ENCODE measurements at places on chromosomes 13 and 19.

- no peak for DNase-seq
Observed at GRCh38 chr13:25920277-25920676, 131.5 kb downstream of the SHISA2 start.

DNA sequence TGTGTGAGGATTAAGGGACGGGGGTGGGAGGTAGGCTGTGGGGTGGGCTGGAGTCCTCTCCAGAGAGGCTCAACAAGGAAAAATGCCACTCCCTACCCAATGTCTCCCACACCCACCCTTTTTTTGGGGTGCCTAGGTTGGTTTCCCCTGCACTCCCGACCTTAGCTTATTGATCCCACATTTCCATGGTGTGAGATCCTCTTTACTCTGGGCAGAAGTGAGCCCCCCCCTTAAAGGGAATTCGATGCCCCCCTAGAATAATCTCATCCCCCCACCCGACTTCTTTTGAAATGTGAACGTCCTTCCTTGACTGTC lies 5.5 kb downstream of the FOSB start:
- DNase-seq: no peak

DNA sequence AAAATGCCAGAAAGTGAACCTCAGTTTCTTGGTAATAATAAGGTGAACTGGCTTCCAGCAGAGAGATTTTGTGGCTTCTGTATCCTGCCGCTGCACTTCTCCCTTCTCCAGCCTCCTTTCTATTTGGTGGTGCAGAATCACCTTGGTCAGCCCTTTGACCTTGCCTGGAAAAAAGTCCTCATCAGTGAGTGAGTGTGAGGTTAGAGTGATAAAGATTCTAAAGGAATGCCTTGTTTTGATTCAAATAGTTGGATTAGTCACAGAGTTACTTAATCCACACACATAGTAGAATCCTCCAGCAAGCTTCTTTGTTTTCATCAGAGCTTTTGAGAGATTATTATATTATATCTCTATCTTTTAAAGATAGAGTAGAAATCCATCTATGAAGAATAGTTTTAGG lies 140.9 kb downstream of the KCNRG start:
- no peak for DNase-seq

DNA sequence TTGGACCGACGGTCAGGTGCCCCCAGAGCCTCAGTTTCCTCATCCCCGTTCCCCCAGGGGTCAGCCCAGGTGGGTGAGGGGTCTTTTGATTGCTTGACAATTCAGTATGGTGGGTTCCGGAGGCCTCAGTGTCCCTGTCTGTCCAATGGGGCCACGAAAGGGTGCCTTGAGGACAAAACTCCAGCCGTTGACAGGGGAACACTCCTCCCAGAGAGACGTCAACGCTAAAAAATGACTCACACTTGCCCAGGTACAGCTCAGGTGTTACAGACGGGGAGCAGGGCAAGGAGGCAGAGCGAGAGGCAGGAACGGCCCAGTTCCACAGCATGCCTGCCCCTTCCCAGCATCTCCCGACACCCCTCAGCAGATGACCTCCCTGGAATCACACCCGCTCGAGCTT lies 1.8 kb downstream of the TNFAIP8L1 start:
- no peak for DNase-seq

DNA sequence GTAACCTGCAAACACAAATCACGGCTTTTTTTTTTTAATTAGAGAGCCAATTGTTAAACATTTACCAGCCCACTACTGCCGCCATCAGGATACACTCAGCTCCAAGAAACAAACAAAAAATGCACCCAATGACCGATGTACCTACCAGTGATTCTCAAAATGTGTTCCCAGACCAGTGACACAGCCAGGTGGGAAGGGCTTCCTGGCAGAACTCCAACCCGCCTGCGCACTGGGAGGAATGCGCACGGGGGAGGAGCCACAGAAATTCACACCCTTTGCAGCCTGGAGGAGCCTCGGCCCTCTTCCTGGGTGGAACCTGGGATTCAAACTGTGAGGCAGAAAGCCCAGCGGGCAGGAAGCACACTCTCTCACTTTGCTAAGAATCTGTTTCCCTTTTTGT lies 255.9 kb downstream of the TBC1D4 start:
- no peak for DNase-seq

DNA sequence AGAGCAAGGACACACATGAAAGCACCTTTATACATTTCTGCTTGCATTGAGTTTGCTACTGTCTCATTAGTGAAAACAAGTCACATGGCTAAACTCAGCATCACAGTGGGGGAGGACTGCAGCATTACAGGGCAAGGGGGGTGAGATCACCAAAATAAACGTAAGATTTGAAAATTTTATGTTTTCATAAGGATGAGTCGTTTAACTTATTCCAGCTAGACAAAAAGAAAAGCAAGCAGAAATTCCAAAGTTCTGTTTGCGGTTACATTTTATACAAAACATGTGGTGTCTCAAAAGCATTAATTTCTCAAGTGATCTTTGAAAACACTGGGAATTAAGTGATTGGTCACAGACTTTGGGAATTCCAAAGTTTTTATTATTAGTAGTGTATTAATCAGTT lies 261.4 kb upstream of the RXFP2 start:
- DNase-seq: no peak

DNA sequence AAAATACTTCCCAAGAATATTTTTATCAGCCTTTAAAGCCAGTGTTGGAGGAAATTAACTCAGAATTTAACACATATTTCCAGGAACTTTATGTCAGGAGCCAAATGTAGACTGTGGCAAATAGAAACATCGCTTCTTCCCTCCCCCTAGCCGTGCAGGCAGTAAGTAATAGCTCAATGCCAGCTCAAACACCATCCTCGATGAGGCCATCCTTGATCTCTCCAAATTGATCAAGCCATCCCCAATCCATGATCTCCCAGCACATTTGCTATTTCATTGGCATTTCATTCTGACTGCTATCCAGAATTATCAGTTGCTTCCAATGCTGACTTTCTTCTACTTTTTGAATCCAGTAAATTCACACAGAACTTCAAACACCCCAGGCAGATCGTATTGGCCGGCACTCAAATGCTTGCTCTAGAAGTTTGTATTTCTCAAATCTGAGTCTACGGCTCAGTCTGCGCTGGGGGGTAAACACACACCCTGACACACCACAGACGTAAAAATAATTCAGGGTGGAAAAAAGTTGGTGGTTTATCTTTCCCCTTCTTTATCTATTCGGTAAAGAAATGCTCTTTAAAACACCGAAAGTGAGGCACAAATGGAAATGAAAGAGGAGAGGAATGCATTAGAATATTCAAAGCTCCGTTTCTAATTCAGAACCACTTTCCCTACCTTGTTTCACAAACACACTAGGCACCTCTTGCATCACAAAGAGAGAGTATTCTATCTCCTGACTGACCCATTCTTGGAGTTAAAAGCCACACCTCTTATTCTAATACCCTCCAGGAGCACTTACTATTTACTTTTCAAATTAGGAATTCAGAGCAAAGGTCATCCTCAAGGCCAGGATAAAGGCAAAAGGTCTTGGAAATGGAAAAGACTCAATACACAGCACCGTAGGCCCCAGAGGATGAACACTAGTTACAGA lies 991 bp downstream of the OBI1 start:
- DNase-seq: no peak

- DNase-seq: no peak
Observed at GRCh38 chr19:32020538-32020937, 324.9 kb upstream of the ZNF507 start.

GRCh38 chr19:1235625-1236538 lies 1.9 kb downstream of the CBARP start:
- DNase-seq: no peak

- no peak for DNase-seq
Observed at GRCh38 chr19:53131085-53131590, 1.6 kb downstream of the ZNF415 start.

DNA sequence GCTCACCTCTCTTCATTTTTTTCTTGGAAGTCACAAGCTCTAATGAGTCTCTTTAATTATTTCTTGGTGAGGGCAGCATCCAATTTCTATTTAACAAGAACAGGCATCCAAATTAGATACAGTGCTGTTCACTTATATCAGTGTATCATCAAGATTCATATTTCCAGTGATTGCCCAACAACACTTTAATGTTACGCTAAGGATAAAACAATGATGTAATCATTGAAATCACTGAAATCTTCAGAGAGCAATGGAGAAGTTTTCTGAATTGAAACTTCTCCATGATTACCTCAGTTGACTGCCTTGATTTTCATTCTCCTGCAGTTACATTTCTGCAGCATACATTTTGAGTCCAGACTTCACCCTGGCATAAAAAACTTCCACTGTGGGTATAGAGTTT lies 17.1 kb upstream of the LRCH1 start:
- no peak for DNase-seq

DNA sequence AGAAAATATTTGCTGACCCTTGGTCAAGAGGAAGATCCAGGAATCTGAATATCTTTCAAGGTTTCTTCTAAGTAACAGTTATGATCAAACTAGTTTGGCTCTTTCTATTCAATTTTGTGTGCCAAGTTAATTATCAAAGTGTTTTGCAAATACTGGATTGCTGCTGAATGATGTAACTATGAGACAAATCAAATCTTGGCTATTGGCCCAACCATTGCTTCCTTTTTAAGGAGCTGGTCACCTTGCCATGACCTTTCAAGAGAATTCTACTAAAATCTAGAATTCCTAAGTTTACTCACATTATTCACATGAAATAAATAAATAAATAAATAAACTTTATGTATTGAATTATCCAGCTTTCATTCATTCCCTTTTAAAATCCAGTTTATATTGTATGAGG lies 371.8 kb downstream of the SLITRK6 start:
- no peak for DNase-seq

DNA sequence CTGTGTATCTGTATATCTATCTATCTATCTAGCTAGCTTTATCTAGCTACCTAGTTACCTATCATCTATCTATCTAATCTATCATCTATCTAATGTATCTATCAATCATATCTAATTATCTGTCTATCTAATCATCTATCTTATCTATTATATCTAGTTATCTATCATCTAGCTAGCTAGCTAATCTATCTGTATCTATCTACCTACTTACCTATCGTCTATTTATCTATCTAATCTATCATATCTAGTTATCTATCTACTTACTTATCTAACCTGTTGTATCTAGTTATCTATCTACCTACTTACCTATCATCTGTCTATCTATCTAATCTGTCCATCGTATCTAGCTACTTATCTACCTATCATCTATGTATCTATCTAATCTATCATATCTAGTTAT lies 17.9 kb downstream of the VSTM1 start:
- no peak for DNase-seq

- DNase-seq: no peak
Observed at GRCh38 chr19:4288091-4288777, 9.2 kb downstream of the SHD start.

DNA sequence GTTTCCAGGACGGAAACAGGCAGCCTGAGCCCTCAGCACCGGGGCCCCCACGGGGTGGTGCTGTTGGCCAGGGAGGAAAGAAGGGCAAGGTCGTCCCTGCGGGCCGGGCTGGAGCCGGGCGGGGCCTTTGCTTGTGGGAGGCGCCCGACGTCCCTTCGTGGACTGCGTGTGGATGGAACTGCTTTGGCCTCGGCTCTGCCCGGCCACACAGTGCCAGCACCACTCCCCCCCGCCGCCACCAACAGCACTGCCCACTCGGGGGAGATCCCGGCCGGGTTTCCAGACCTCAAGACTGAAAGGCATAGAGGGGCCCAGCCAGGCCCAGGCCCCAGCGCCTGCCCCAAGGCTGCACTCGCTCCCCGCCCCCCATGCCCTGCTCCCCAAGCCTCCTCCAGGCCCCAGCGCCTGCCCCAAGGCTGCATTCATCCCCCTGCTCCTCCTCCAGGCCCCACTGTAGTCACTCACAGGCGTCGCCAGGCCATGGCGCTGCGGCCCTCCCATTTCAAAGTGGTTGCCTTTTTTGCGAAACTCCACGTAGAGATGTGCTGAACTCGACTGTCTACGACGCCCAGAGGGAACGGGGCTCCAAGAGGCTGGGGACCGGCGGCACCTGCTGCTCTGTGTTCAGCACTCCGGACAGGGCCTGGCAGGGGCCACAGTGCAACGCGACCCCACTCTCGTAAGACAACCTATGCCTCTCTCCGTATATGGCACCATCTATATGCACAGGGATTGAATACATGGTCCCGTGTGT lies 22.5 kb downstream of the C13orf46 start:
- peak; percentile 54 for DNase-seq

DNA sequence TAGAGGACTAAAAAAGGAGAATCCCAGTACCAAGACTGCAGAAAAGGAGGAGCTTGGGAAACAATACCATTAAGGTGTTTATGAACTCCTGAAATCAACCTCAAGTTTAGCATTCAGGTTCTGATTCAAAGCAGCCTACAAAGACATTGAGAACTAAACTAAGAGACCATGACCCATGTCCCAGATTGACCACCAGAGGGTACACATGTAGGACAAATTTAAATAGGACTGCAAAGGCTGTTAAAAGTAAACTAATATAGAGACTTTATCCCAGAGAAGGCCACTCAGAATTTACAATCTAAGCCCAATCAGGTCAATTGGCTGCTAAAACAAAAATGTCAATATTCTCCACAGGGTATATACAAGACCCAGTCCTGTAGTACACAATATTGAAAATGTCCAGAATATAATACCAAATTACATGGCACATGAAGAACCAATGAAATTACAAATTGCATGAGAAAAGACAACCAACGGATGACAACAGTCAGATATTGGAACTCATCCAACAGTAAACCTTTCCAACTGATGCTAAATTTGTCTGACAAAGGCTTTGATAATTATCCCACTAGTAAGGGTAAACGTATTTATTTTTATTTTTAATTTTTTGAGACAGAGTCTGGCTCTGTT lies 682.4 kb downstream of the UQCRFS1 start:
- no peak for DNase-seq

DNA sequence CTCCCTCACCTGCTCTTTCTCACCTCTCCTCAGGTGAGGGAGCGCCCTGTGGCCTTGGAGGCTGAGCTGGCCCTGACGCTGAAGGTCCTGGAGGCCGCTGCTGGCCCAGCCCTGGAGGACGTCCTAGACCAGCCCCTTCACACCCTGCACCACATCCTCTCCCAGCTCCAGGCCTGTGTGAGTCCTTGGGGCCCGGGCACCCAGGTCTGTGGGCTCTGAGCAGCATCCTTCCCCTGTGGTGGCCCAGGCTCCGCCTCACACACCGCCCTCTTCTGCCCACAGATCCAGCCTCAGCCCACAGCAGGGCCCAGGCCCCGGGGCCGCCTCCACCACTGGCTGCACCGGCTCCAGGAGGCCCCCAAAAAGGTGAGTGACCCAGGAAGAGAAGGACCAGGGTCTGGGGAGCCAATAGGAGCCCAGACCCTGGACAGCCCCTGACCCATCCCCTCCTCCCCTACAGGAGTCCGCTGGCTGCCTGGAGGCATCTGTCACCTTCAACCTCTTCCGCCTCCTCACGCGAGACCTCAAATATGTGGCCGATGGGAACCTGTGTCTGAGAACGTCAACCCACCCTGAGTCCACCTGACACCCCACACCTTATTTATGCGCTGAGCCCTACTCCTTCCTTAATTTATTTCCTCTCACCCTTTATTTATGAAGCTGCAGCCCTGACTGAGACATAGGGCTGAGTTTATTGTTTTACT lies 1.9 kb downstream of the IFNL1 start:
- DNase-seq: no peak
